Stimulated activated CD8-positive, alpha-beta memory T cell treated with anti-CD3 and anti-CD28 coated beads, Interleukin-7, amount 100 ng/mL, for 1 hour (primary cell): ENCODE measurements at places on chromosomes 4 and X.

DNA sequence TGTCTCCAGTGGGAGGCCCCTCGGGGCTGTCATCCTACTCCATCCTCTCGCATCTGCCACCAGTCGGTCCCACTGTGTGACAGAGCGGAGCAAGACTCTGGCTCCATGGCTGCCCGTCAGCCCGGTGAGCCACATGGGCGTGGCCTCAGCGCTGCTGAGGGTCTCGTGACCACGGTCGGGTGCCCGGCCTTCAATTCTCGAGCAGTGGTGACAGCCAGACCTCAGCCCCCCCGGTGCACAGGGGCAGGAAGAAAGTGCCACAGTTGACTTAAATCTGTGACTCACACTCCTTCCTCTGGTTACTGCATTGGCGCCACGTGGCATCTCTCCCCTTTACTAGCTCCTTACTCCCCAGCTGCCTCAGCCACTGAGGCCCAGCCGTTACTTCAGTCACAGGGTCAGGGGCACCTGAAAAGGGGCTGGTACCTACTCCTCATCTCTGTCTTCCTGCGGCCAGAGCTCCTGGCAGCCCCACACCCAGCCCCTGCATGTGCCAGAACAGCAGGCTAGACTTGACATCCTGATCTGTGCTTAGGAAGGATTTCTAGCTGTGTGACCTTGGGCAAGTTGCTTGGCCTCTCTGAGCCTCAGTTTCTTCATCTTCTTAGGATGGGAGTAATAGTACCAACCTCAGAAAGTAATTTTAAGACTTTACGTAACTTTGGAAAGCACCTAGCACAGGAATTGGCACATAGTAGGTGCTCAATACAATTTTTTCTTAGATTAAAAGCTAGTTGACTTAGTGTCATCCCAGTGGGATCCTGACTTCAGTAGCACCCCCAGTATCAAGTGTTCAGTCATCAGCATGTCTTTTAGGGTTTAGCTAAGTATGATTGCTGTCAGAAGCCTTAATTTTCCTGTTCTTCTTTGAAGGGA, 66.1 kb downstream of the TNIP2 start:
- peak; percentile 9 for DNase-seq

GRCh38 chrX:48933757-48934156, 14.9 kb upstream of the PIM2 start:
- no peak for DNase-seq

DNA sequence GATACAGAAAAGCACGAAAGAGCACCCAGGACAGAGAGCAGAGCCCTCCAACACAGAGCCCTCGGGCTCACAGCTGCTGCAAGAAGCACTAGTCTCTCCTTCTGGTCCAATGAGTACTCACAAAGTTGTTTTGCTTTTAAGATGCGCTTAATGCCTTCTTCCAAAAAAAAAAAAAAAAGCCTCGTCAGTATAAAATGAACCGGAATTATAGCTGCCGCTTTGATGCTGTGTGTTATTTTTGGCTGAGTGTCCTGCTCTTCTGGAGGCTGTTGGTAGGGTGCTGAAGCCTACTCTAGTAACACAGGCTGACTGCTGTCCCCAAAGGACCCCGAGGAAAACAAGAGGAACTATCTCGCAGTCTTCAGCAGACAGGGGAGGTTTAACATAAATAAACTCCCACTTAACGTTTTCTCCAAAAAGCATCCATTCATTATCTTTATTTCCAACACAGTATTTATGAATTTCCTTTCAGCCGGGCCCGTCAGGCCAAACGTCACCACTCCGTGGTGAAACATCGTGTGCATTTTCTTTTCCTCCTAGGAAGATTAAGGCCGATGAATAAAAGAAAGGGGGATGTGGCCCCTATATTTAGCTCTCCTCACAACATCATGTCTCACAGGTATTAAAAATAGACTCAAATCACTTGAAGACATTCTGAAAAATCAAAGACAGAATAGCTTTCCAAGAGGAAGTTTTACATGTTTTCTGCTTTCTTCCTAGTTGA, 213.7 kb upstream of the PPARGC1A start:
- no peak for DNase-seq

DNA sequence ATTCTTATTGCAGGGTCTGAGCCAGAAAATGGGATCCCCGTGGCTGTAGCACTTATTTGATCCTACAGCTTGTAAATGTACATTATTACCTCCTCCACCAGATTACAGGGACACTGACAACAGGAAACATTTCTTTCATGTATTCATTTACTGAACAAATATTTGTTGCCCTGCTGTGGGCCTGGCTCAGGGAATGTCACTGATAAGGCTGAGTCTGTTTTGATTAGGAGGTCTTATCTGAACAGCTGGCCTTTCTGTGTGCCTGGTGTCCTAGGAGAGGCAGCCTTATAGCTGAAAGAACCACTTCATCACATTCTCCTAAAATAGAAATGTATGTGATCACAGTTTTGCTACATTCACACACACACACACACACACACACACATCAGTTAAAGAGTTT, 45.5 kb upstream of the PROM1 start:
- DNase-seq: no peak

DNA sequence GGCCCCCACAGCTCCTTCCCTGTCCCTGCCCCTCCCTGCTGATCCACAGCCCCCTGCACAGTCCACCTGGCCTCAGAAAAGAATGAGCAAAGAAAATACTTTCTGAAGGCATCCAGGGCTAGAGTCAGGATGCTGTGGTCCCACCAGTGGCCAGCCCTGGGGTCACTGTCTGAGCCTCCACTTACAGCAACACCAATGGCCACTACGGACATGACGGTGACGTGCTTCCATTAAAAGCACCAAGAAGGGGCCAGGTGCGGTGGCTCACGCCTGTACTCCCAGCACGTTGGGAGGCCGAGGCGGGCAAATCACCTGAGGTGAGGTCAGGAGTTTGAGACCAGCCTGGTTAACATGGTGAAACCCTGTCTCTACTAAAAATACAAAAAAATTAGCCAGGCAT, 4.0 kb downstream of the JAKMIP1 start:
- no peak for DNase-seq

- no peak for DNase-seq
These were observed 84.7 kb downstream of the DCTD start for GRCh38 chr4:182832352-182833120.

GRCh38 chrX:39253551-39253950, 452.3 kb downstream of the MID1IP1 start:
- DNase-seq: no peak

GRCh38 chrX:53186351-53186750, 38.7 kb downstream of the KDM5C start:
- DNase-seq: no peak

- DNase-seq: no peak
These were observed 44.9 kb downstream of the ANAPC4 start for GRCh38 chr4:25421816-25422525.

GRCh38 chr4:25862411-25863346, at the start of gene SEL1L3:
Gene SEL1L3, minus strand, starts transcription at chr4:25862988. Its CDS starts 152 bp downstream, at chr4:25862836.
- DNase-seq: no peak

DNA sequence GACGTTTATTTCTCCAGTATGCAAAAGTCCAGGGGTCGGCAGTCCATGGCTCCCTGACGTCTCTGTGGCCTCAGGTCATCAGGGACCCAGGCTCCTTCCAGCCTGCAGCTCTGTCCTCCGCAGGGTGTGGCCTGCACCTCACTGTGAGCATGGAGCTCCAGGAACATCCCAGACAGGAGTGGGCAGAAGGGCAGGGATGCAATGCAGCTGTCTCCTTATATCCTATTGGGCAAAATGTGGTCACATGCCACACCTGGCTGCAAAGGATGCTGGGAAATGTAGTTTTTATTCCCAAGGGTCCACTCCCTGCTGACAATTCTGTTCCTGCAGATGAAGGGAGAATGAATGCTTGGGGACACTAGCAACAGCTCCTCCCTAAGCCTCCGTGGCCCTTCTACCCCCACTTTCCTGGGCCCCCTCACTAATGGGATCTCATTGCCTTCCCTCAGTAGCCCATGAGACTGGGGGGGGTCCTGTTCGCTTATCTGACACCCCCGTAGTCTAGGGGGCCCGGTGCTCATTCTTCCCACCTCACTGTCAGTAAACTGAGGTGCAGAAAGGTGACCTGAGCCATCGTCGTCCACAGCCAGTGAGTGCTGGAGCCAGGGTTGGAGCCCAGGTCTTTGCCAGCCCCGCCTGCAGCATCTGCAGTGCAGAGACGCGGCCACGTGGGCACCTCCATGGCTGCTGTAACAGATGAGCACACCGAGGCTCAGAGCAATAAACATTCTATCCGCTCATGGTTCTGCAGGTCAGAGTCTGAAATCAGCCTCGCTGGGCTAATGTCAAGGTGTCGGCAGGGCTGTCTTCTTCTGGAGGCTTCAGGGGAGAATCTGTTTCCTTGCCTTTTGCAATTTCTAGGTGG, 5.9 kb upstream of the GRPEL1 start:
- DNase-seq: no peak
